ENCODE measurements at places on chromosomes 5 and 9. TPM values are rescaled to one million over a fixed set of nuclear protein-coding genes. Genes with fewer than 3 reads are reported as not detected.

ERMP1 gene
- polyA plus RNA-seq = 7.7 TPM

DNA sequence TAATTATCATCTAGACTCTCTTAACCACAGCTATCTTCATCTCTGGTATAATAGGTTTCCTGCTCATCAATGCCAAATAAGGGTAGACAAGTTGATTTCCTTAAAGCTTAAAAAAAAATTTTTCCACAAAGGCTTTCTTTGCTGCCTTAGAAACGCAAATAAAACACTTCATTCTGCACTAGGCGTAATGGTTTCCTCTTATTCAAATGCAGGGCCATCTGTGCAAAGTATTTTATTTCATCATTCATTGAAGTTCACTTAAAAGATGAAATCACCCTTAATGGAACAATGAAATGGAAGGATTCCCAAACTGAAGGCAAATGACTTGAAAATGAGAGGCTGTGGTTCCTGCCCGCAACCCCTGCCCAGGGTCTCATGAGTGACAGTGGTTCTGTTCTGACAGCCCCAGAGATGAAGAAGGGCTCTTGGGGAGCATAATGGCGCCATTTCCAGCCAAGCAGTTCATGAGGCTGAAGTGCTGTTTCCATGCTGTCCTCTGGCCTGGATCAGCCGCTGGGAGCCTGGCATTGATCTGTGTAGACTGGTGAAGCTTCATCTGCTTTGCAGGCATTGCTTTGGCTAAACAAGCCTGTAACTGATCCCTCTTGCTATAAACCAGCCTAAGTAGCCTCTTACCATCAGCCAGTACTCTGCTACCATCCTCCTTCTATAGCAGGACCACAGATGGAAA lies 276.9 kb upstream of the WWC1 start:
- no peak for DNase-seq

C1QTNF3 gene
- polyA plus RNA-seq = 50.5 TPM

DNA sequence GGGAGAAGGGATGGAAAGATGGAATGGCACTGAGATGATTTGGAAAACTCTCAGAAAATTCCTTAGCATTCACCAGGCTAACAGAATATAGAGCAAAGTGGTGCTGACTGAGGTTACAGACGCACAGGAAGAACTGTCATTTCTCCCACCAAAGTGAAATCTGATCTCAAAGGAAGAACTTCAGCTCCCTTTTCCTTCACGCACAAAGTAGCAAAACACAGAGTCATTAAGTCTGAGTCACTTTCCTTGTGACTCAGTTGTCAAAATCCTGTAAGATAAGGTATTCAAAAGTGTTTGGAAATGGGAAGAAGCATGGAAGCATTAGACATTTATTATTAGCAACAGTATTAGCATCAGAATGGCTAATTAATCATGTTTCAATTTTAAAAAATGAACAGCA lies 11.7 kb downstream of the MPDZ start:
- DNase-seq = no peak

All from hindlimb muscle (tissue), 1 donor.